Cerebellum (tissue), 4 donors: ENCODE measurements at places on chromosomes 2 and 18. TPM values are rescaled to one million over a fixed set of nuclear protein-coding genes. Genes with fewer than 3 reads are reported as not detected.

GRCh38 chr2:212523756-212524155, 14.8 kb downstream of the ERBB4 start:
- no peak for DNase-seq

DNA sequence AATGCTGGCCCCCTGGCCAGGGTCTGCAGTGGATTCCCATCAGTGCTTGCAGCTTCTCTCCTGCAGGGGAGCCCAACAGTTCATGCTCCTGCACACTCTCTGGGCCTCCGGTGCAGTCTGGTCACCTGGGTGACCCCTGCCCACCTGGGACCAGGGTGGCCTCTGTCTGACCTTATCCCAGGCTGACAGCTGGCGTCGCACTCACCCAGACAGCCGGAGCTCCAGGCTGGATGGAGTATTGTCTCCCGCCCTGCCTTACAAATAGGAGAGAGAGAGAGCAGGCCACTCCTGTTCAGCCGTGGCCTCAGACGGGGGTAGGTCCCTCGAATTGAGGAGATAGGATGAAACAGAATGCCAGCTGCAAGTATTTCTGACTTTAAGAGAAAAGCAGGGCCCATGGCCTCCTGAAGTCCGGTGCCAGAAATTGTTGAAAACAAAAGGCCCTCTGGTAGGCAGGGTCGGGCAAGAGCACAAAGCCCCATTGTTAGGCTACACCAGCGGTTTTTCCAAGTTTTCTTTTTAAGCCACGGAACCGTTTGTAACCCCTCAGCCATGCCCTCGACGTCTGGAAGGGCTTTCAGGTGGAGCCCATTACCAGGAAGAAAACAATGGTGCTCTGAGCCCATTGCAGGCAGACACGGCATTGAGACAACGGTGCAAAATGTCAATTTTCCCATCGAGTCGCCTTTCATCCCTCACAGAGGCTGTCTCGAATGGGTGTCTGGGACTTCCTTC, 258.4 kb downstream of the BCL11A start:
- DNase-seq, result no peak

DNA sequence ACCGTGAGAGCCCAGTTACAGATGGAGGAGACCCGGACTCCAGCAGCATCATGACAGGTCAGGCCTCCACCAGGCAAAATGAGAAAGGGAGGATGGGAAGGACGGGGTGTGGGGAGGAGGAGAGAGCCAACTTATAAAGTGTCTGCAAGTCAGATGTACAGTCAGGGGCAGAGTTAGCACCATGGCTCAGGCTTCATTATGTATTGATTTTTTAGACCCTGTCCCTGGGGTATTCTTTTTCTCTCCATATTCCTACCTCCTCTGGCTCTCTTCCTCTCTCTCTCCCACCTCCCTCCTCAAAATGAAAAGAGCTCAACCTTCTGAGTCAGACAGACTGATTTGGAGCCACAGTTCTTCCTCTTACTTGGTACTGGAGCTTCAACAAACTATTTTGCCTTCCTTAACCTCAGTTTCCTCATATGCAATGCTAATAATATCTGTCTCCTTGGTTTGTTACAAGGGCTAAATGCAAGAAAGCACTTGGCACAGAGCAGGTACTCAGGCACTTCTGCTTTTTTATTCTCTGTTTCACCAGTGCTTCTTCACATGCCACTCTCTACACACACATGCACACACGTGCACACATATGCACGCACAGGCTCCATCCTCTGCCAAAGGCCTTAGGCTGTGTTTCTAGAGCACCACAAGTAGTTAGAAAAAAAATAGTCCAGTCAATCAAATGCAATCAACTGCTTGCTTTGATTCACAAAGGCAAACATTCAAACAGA, 92.3 kb upstream of the PKDCC start:
- no peak for DNase-seq

DNA sequence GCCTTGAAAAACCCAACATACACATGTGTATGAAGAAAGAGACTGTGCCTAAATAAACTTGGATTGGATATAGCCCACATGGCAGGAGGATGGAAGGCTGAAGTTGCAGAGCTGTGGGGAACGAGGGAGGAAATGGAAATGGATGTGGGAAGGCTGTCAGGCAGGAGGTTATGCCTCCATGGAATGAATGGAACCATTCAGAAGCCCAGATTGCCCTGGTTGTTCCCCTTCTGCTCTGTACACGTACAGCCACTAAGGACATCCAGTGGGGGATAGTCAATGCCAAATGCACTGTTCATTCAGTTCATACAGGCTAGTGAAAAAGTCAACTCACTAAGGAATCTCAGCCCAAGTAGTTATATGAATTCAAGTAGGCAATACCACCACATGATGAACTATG, 463.7 kb downstream of the TNS1 start:
- no peak for DNase-seq

DNA sequence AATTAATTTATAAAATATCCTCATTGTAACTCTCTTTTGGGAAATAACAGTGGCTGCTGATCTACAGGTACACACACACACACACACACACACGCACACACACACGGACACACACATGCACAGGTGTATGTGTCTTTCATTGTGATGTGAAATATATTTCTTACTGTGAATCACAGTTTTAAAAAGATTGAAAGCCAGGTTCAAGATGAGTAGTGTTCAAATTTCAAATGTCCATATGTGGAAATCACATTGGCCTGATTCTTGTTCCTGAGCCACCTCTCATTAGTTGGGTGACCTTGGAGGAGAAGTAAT, 372.4 kb downstream of the ALK start:
- no peak for DNase-seq

DNA sequence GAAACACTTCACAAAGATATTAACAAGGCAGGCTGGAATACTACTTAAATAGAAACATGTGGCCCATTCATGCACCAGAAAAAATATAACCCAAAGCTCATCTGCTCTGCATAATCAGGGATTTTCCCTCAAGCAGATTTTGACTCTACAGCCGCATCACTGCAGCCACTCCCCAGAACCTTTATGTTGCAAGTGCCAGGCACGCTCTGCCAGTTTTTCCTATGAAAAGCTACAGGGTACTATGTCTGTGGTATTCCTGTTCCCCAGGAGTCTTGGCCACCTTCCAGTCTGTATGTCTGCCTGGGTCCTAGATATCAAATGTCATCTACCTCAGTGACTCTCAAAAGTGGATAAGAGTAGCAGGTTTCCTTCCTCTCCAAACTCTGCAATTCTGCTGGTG, 3.8 kb downstream of the COA5 start:
- no peak for DNase-seq

GRCh38 chr2:42558827-42559226, 9.6 kb upstream of the MTA3 start:
- no peak for DNase-seq

DNA sequence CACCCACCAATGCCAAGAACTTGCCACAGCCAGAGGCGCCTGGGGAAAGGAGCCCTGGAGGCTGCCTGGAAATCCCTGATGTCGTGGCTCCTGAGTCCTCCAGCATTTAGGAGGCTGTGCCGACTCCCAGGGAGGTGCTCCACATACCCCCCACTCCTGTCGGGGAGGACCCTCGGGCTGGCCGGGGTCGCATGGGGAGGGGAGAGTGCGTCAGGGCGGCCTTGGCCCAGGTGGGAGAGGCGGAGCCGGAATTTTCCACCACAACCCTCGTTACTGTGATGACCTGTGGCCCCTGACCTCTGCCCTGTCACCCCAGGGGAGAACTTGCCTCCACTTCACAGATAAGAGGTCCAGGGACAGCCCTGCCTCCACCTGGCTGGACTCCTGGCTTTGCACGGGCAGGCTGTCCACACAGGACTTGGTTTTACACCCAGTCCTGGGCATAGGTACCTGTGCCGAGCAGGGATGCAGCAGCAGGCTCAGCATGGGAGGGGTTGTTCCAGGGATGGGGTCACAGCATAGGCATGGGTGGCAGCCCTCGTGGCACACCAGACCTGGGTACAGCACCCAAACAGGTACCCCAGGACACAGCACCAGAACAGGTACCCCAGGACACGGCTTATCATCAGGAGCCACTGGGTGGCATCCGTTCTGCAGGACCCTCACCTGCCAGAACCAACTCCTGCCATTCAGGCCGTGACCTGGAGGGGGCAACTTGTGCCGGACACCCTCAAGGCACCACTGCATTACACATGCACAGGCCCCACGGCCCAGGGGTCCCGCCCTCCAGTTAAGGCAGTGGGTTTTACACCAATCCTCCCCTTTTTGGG, 12.3 kb upstream of the AGXT start:
- DNase-seq, result no peak

- no peak for DNase-seq
Observed at GRCh38 chr18:74609535-74609934, 11.9 kb downstream of the ZNF407 start.

GRCh38 chr2:38745267-38745666, 5.9 kb downstream of the SRSF7 start:
- DNase-seq, result no peak

- no peak for DNase-seq
Observed at GRCh38 chr18:79465392-79465991, 69.8 kb downstream of the NFATC1 start.

DNA sequence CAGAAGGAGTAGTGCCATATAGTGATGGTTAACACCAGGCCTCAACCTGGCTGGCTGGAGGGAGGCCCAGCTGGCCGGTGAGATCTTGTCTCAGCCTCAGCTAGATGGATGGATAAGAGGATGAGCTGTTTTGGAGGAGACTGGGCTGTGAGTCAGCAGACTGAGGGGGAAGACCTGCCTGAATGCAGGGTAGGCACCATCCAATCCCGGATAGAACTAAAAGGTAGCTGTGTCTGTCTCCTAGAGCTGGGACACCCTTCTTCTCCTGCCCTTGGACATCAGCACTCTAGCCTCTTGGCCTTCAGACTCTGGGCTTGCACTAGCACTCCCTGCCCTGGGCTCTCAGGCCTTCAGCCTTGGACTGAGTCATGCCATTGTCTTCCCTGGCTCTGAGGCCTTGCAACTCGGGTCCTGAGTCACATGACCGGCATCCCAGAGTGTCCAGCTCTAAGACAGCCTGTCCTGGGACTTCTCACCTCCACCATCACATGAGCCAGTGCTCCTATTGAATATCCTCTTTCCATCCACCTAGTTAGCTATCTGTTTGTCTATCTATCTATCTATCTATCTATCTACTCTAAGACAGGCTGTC, 131.3 kb downstream of the TPO start:
- DNase-seq, result no peak

- DNase-seq, result no peak
Observed at GRCh38 chr18:8794934-8795280, 89.6 kb downstream of the MTCL1 start.

DNA sequence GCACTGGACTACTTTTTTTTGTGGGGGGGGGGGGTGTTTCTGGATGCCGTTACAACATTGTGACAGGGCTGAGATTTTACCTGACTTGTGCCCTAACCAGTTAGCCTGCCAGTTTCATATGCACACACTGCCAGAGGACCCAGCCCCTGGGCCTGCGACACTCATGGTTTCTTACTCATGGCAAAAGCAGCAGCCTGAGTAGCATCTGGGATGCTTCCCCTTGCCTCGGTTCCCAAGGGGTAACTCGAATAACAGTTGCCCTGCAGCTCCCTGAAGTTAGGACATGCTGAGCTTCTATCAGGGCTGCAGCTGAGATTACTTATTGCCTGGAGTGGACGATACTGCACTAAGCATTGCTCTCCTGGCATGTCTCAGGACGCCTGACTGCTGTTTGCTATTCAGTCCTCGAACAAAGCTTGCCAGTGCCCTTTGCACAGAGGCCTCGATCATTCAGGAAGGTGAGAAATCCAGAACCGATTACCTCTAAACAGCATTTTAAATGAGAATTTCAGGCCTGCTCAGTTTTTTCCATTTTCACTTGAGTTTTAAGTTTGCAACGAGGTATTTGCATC, 47.9 kb downstream of the TRPM8 start:
- DNase-seq, result no peak

DNA sequence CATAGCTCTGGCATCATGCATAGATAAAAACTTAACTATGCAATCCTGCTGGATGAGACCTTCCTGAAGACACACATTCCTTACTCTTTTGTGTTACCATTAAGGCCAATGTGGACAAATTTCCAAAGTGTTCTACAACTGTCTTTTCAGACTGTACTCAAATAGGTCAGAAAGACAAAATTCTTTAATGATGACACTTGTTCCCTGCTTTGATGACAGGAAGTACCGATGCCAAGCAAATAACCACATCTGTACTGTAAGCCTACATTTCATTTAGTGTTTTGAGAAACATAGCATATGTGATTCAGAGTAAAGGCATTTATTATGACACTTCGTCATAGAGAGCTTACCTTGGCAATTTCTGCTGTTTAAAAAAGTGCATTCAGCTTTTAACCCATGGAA, 55.0 kb downstream of the PMAIP1 start:
- DNase-seq, result no peak

DNA sequence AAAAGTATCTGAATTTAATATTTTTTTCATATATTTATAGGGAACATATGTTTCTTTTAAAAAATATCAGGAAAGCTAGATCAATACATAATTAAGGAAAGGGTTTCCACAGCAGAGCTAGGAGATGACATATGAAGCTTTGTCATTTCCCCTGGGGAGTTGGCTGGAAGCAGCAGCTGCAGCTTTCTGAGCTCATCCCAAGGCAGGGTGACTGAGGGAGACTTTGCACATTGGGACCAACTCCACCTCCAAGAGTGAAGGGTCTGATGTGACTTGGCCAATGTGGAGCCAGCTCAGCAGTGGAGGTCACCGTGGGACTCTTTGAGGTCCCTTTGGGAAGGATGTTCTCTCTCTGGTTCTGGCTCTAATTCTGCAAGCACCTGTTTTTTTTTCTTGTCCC, 315.1 kb downstream of the RDH14 start:
- no peak for DNase-seq

DNA sequence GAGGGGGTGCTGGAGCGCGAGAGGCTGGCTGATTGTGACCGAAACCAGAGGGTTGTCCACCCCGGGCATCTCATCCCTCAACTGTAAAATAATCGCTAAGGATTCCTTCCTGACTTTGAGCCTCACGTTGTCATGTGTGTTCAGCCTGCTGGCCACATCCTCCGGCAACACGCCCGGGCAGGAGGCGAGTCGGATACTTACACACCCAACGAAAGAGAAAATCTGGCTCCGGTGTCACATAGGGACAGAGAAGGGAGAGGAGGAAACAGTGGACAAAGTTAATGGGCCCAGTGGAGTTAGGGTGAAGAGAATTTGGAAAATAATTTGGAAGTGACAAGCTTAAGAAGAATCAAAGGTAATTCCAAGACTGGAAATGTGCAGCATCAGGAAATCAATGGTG, 2.4 kb downstream of the TLX2 start:
- DNase-seq, result no peak

The PDE6D gene
- total RNA-seq, result 30.8 TPM

The HYCC2 gene
- total RNA-seq, result 50.4 TPM

The PROC gene
- 0.18 TPM for total RNA-seq

The EVA1A gene
- 0.36 TPM for total RNA-seq

The LHCGR gene
- total RNA-seq, result 1.5 TPM

The DES gene
- total RNA-seq, result 2.0 TPM

The GPR75 gene
- total RNA-seq, result 20.9 TPM

The SNTG2 gene
- 4.9 TPM for total RNA-seq
